NCI-H526 (cell line): ENCODE measurements at places on chromosomes 16 and 17.
A peak's percentile ranks its signal among the peaks of the same experiment; 100 is the strongest.

- no peak for DNase-seq
Measured at GRCh38 chr16:55214974-55215494, 109.0 kb upstream of the IRX6 start.

DNA sequence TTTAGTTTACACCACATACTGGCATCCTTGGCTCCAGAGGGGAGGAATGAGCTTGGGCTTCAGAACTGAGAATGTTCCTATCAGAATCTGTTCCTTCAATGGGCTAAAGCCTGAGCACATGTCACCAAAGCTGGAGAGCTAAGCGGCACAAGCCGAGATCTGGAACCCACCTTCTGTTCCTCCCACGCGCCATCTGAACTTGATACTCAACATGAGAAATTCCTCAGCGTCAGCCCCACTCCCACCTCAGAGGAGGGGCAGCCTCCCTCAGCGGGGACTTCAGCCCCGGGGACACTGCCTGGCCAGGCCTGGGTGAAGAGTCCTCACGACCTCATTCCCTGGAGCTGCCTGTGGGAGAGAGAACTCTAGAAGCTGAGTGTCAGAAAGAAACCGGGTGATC, 22.8 kb upstream of the SLC47A1 start:
- no peak for DNase-seq

GRCh38 chr17:58331815-58332777, 3.5 kb upstream of the TSPOAP1 start:
- no peak for DNase-seq

GRCh38 chr16:1918351-1919326, at the start of gene HS3ST6:
Gene HS3ST6 (minus strand): TSS chr16:1918415. CDS start chr16:1918323, 92 bp downstream.
- DNase-seq: no peak

- no peak for DNase-seq
Measured at GRCh38 chr16:72128701-72129100, 35.1 kb downstream of the DHX38 start.

GRCh38 chr17:40447148-40447644, 3.9 kb downstream of the IGFBP4 start:
- DNase-seq: no peak

DNA sequence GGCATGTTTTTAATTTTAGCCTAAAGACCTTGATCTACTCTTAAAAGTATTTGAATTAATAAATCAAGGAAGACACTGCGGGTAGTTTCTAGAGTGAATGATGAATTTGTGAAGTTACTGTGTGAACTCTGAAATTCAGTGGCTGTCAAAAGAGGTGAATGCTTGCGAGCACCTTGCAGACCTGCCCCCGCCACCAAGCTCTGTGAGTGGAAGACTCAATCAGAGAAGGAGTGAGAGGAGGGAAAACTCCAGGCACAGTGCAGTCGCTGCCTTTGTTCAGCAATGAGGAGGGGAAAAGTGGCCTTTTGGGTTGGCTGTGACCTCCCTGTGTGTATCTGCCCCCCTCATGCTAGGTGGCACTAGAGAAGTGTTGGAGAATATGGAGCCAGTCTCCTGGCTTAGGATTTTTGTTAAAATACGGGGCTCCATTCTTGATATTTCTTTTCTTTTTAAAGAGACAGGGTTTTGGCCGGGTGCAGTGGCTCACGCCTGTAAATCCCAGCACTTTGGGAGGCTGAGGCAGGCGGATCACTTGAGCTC, 53.0 kb downstream of the LDHD start:
- DNase-seq: no peak

DNA sequence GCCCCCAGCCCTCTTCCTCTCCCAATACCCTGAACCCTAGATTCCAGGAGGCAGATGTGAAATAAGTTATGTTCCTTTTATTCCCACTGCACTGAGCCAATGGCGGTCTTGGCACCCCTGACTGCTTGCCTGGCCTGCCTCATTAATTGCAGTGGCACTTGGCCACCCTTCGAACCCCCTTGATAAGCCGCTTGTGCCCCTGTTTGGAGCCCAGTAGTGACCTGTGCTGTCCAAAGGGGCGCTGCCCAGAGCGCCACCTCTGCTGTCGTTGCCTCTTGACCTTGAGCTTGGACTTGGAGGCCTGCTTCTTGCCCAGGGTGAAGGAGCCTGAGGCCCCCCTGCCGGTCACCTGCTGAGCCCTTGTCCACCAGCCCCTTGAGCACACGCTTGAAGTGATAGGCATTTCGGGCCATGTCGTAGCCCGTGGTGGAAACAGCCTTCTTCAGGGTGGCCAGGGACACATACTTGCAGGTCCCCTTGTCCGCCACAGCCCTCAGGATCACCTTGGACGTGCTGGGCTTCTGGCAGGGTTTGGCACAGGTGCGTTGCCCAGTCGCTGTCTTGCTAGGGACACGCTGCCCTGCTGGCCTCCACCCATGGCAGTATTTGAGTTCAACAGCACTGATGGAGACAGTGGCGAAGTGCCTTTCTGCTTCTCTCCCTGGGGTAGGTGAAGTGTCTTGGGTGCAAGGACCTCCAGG, 5.7 kb downstream of the SGCA start:
- no peak for DNase-seq

DNA sequence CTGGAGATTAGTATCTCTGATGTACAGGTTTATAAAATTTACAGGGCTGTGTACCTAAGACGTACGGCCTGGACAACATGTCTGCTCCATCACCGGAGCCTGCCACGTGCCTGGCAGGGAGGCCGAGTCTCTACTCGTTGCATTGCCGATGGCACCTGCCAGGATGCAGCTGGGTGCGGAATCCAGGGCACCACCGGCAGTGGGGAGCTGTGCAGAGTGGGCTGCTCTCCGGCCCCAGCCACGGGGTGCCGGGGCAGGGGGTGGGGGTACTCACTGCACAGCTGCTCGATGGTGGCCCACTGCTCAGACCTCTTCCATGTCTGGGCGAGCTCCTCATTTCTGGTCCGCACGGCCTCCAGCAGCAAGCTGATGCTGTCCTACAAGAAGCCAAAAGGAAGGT, 13.1 kb upstream of the FAAP100 start:
- no peak for DNase-seq

- DNase-seq: no peak
Measured at GRCh38 chr17:67682196-67682595, 35.5 kb upstream of the NOL11 start.

DNA sequence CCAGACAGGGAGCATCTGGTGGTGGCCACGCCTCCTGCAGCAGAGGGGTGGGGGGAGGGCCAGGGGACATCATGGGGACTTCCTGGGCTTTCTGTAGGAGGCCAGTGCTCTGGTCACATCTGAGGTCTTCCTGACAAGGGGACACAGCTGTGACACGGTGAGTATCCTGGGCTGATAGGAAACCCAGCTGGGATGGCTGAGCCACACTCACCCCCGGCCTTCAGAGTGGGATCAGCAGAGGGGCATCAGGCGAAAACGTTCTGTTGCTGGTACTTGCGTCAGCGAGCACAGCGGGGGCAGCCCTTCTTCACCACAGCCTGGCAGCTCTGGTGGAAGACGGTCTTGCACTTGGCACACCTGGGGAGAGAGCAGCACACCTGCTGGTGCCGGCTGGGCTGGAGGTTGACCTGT, 122.9 kb upstream of the SMURF2 start:
- no peak for DNase-seq

GRCh38 chr16:85651629-85652430, 36.9 kb downstream of the GINS2 start:
- DNase-seq: no peak

DNA sequence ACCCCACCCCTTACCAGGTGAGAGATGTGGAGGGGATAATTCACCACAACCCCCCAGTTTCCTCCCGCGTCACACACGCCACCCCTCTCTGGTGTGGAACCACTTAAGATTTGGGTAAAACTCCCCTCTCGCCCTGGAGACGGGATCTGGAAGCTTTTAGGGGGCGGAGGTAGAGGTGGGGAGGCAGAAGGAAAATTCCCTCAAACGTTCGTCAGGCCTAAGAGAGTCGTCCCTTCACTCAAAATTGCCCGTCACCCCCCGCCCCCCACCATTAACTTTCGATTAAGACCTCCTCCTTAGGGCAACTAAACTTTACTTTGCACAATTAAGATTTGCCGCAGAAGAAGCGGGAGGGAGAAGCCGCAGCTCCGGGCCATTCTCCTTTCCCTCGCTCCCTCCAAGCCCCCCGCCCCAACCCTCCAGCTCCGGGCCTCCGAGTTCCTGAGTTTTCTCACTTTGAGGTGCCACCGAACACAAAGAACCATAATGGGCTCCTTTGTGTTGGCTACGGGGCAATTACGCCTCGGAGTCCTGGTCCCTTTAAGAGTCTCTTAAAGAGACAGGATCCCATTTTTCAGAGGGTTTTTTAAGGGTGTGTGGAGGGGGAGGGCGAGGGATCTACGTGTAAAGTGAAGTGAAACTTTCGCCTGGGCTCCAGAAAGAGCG, 985 bp upstream of the FZD2 start:
- DNase-seq: peak; percentile 70

DNA sequence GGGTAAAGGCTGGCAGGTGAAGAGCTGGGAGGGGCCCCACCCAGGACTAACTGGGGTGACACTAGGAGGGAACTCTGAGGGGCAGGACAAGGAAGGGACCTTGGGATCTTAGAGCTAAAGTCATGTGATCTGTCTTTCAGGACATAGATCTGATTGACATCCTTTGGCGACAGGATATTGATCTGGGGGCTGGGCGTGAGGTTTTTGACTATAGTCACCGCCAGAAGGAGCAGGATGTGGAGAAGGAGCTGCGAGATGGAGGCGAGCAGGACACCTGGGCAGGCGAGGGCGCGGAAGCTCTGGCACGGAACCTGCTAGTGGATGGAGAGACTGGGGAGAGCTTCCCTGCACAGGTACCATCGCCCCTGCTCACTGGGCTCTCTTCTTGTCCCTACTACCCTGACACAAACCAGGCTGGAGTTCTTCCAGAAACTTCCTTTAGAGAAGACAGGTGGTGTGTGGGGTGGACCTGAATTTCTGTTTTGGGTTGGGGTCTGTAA, 8.1 kb downstream of the NFE2L1 start:
- no peak for DNase-seq

DNA sequence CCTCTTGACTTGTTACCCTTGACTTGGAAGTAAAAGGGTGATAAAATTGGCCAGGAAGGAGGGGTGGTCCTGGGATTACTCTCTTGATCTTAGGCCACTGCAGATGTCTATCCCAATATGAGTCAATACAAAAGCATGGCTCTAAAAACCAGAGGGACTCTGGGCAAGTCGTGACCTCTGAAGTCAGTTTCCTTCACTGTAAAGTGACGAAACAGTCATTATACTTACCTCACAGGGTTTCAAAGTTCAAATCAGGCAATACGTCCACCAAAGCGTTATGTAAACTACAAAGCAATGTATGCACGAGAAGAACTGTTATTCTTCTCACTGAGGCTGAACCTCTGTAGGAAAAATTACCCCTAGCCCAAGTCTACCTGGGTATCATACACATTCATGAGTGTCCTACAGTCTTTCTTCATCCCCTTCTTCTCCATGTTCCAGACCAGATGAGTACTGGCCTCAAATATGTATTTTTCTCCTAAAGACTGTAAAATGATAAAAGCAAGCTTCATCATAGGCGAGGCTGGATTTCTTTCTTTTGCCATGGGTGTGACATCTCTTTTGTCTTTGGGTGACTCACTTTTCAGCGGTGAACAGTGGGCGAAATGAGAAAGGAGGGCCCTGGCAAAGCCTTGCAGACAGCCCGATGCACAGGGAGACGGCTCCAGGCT, 34.5 kb upstream of the CLEC18B start:
- DNase-seq: no peak

GRCh38 chr17:13626703-13627102, 25.0 kb upstream of the HS3ST3A1 start:
- DNase-seq: no peak
